CMK (cell line): ENCODE measurements at places on chromosomes 4 and X.

- no peak for DNase-seq
Observed at GRCh38 chr4:177091515-177091914, 218.2 kb upstream of the NEIL3 start.

DNA sequence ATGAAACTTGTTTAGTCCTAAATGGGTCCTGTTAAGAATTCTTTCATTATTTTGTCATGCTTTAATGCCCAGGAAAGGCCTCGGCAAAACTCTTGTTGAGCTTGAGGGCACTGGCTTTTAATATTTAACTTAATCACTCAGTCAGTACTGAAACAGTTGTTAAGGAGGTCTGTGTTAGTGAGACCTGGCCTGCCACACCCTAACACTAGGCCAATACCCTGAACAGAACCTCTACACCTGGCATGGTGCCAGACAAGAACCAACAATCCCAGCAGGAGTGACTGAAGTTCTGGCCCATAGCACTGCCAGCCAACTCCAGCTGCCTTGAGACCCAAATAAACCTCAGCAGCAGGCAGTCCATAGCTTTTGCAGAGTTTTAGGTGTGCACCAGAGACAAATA is 85.7 kb upstream of the ITM2A start:
- DNase-seq = no peak

DNA sequence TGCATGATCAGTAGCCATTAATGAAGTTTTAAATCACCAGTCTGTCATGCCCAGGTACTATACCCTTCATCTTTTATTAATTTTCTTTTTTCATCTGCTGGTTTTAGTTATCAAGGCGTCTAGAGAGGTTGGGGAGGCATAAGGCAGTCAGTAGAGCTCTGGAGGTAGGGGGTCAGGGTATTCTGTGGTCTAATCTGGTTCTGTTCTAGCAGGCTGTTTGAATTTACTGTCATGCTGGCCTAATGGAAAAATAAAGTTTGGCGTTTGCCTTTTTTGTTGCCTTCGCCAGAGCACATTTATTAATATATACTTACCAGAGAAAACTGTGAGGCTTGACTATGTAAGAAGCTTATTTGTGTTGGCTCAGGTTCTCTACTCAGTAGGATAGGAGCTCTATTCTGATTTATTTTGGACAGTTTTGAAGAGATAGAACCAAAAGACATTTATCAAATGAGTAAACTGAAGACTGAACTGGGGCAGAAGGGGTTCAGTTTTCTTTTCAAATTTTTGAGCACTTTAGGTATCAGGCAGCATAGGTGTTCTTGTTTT is 46.9 kb downstream of the TMEM131L start:
- no peak for DNase-seq

- no peak for DNase-seq
Observed at GRCh38 chr4:104420766-104421165, 73.9 kb downstream of the CXXC4 start.

GRCh38 chrX:56600141-56600540 is 36.7 kb downstream of the UBQLN2 start:
- DNase-seq = no peak

DNA sequence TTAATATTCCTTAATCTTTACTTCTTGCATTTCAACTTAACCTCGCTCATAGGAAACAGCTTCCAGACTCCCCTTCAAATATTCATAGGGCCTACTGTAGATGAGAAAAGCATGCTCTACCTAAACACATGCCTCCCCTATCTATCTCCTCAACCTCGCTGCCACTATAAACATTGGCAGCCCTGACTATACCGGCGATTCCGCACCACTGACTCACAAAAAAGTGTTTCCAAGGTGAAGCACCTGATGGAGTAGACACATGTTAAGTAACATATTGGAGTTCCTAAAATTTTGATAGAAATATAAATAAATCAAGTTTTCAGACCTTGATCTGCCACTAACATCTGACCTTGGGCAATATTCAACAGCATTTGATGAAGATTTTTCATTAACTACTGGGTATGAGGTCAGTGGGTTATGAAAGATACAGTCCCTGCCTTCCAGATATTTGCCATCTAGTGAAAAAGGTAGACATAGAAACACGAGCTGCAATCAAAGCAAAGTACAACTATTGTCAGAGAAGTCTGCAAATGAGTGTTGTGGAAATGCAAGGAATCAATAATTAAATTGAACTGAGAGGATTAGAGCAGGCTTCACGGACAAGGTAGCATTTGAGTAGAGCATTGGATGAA is 184.2 kb downstream of the MAML3 start:
- no peak for DNase-seq

DNA sequence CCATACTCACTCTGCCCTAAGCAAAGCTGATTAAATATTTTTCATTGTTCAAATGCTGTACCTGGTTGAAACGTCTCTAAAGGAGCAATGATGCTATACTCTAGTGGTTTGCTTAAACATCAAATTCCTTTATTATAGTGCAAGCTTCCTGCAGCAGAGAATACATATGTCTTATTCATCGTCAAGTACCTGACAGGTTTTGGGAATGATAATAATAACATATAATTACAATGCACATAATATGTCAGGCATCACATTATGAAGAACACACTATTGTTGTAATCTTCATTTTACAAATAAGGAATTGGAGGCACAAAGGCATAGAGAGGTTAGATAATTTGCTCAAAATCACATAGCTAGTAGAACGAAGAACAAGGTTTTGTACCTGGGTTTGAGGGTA is 151.6 kb downstream of the GRIA2 start:
- DNase-seq = no peak
